ENCODE measurements at places on chromosomes 1 and 21.

GRCh38 chr1:6912518-6912917, 127.3 kb downstream of the CAMTA1 start:
- no peak for DNase-seq

DNA sequence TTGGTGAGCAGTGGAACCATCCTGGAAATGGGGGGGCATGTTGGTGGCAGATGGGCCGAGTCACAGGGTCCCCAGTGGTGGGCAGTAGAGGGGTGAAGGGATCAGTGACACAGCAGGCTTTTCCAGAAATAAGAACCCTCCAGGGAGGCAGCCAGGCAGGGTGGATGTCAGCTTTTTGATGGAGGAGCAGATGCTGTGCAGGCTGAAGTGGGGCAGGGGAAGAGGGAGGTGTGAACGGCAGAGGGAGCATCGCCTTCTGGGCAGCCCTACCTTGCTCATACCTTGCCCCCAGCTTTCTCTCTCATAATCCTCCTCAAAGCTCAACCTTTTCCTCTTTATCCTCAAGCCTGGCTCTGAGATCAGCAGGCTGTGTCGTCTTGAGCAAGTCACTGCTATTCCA, 131.8 kb upstream of the IPO9 start:
- no peak for DNase-seq

- DNase-seq: no peak
Observed at GRCh38 chr1:156359249-156359648, 9.8 kb upstream of the RHBG start.

DNA sequence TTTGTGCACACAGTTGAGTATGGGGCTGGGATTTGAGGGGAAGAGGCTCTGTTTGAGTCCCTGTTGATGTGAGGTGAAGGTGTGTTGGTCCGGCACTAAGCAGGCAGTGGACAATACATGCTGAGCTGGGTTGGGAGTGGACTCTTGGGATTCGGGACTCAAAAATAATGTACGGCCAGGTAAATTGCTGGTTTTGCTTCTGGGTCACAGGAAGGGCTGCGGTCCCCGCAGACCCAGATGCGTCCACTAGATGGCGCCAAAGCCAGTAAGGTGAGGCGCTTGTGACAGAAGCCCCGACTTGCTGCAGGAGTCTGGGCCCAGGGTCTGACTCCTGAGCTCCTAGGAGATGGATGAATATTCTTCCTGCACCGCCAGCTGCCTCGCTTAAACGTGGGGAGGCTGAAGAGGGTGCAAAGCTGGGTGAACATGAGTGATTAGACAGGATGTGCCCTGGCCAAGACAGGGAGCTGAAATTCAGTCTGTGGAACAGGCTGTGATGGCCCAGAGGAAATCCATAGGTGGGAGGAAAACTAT, 61.4 kb downstream of the ACBD3 start:
- peak; percentile 91 for DNase-seq

GRCh38 chr1:21334214-21335087, 44.2 kb upstream of the ECE1 start:
- DNase-seq: peak; percentile 90

DNA sequence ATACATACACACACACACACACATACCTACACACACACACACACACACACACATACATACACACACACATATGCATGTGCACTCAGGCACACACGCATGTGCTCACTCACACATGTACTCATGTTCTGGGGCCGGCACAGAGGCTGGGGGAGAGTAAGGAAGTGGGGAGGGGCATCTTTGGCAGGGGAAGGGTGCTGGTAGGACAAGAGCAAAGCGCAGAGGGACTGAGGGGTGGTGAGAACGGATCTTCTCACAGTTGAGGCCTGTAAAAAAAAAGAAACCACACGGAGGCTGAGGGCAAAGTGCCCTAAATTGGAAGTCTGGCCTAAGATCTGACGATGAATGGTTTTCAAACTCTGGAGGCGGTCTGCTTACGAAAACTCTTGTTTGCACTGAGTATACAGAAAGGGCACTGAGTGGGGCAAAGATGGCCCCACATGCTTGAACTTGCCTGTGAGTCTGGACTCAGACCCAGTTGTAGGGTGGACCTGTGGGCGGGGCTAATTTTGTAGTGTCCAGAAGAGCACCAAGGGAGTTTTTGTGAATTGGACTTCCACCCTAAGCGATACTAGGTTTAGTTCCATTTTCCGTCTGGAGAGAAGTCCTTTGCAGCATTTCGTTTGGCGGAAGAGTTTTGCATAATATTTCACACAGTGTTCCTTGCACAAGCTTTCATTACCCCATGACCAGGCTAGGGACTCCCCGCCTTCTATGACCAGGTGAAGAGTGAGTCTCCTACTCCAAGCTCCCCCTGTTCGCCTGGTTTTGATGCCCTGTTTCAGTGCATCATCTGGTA, 79.3 kb upstream of the LYST start:
- no peak for DNase-seq

DNA sequence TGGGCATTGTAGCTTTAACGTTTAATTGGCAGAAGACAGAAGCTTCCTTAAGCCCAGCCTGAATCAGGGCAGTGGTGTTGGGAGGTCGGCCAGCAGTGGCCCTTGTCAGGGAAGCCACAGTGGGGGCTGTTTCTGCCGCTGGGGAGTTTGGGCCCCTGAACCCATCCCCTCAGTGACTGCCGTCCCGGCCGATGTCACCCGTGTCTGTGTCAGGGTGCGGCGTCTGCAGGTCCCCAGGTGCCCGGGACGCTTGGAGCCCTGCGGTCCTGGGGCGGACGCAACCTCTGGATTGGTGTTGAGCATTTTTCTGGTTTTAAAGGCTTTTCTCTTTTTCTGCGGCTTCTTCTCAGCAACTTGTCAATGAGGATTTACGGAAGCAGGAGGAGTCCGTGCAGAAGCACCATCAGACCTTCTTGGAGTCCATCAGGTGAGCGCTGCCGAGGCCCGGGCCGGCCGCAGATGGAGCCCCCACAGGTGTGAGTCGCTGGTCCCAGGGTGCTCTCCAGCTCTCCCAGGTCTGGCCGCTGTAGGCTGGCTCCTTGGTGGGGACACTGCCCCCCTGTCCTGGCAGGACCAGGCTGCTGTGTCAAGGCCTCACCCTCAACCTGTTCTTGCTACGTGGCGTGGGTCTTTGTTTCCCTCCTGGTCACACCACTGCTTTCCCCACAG, 2.3 kb downstream of the ATAD3C start:
- no peak for DNase-seq

GRCh38 chr1:199010492-199010891, 371.7 kb downstream of the PTPRC start:
- no peak for DNase-seq

- DNase-seq: no peak
Observed at GRCh38 chr1:62487956-62488355, 51.1 kb downstream of the USP1 start.

- no peak for DNase-seq
Observed at GRCh38 chr1:5961601-5962000, 30.6 kb downstream of the NPHP4 start.

- no peak for DNase-seq
Observed at GRCh38 chr1:113694910-113695309, 64.4 kb downstream of the PHTF1 start.

- no peak for DNase-seq
Observed at GRCh38 chr1:181160998-181161870, 72.7 kb downstream of the IER5 start.

DNA sequence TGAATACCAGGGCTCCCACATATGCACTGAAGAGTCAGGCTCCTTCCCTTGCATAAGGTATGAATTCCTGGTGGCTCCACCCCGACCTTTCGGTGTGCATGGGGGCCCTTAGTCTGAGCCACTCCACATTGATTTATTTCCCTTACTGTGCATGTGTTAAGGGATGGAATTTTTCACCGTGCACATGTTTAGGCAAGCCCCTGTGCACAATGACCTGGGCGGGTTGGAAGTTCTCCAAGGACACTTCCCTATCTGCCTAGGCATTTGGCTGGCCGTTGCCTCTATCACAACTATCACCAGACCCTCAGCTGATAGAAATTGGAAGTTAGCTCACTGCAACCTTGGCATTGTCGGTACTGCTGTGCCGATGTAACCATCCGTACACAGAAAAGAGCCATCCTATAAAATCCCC, 9.7 kb downstream of the S100A6 start:
- DNase-seq: no peak

DNA sequence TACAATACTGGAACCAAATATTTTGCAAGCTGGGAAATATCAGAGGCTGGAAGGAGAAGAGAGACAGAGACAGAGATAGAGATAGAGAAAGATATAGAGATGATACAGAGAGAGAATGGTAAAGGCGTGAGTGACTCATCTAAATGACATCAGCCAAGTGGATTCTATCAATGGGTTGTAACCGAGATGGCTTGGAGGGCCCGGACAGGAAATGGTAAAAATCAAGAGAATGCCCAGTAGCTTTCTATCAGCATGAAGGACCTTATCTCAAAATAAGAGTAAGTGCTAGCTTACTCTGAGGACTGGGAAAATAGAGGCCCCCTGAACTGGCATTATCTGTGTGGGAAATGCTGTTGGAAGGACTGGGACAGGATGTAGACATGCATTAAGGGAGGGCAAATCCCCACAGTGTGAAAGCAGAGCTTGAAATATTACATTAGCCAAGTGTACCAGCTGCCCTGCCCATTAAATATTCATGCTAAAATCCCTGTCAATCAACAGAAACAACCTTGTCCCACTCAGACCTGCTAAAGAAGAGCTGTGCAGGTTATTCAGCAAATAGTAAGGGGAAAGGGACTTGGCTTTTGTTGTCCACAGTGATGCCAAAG, 76.6 kb upstream of the ZNF644 start:
- DNase-seq: no peak

DNA sequence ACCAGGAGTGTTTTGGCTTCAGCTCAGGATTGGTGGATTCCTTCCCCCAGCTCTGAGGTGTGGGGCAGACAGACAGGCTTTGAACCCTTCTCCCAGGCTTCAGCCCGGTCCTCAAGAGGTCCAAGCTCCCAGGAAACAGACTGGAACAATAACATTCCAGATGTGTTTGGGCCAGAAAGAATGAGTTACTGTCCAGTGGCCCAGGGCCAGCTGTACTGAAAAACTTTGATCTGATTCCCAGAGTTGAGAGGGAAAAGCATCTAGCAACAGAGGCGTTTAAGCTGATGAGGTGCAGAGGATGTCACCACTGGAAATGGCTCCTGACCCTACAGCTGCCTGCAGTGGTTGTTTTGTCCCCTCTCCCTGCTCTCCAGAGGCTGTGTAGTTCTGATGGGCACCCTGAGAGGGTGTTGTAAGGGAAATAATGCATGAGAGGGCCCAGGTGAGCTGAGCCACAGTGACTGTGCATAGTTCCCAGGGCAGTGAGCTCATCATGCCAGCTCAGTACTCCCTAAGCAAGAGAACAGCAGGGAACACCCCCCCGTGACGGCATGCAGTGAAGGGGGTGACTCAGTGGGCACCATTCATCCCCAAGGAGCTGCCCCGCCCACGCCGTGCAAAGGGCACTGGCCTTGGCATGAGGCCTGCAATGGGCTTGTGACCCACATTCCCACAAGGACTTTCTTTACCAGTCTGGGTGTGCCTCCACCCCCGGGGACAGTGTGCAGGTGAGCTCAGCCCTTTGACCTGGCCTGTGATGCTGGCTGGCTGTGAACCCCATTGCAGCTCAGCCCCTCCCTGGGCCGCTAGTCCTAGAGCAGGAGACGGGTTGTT, 13.8 kb upstream of the SFN start:
- no peak for DNase-seq

DNA sequence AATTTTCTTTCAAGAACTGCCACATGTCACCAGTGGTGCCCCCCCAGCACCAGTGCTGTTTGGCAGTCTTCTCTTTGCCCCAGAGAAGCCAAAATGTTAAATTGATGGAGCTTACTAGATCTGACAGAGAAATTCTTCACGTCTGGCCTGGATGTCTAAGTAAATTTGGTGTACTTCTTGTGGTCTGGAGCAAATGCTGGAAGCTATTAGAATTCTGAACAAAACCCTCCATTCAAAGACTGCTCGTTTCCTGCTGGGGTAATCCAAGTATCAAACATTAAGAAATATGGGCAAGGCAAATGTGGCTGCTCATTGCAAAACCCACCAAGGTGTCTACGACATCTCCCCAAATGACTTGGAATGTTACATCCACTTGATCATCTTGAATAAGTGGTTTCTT, 92.3 kb downstream of the ROR1 start:
- DNase-seq: no peak

GRCh38 chr1:160520999-160521398, 2.1 kb downstream of the SLAMF6 start:
- DNase-seq: no peak

DNA sequence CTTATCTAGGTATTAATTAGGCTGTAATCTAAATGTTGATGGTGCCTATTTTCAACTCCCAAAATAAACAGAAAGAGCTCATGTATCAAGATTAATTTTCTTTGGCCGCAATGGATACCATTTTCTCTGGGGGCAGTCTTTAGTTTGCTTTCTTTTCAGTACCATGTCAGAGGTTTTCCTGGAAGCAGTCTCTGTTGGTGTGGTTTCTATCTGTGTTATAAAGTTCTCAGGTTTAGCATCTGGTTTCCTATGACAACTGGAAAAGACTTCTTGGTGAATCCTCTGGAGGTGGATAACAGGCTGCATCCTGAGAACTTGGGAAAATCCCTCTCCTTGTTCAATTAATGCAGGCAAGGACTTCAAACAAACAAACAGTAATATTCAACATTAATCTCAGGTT, 38.7 kb upstream of the BATF3 start:
- DNase-seq: peak; percentile 26

- DNase-seq: no peak
Observed at GRCh38 chr1:162994921-162995320, 74.2 kb upstream of the RGS4 start.

DNA sequence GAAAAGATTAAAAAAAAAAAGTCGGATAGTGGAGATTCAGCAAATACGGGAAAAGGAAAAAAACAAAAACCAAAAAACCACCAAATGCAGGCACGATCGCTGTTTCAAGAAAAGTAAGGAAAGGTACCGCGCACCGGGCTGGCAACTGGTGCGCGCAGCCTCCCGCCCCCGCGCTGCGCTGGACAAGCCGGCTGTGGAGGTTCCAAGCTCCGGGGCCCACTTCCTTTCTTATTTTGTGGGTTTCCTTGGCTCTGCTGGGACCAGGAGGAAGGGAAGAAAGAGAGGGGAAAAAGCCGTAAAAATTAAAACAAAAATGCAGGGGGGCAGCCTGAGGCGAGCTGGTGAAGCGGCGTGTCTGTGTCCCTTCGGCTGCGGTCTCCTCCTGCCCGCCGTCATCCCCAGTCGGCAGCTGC, 233 bp downstream of the ADAMTS5 start:
- no peak for DNase-seq

DNA sequence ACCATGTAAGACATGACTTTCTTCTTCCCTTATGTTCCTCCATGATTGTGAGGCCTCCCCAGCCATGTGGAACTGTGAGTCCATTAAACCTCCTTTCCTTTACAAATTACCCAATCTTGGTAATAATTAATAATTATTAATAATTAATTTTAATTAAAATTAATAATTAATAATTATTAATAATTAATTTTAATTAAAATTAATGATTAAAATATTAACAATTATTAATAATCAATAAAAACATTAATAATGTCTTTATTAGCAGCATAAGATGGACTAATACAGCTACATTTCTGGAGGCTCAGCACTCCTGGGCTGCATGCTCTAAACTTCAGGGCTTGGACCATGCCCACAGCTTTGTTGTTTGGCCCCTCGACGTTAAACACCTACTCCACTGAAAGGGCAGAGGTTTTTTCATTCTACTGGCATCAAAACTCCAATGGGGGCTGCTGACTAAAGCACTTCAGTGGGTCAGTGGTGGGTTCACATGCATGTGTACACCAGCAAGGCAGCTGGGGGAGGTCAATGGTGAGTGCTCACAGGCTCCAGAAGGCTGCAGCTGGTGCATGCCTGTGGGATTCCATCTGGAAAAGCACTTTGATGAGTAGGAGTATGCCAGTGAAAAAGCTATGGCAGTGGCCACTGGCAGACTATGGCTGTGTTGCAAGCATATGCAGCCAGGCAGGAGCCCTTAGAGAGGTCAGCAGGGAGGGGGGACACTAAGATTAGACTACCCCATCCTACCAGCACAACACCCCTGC, 561.3 kb downstream of the NCAM2 start:
- no peak for DNase-seq

Measured in activated CD4-positive, alpha-beta T cell treated with anti-CD3 and anti-CD28 coated beads, Interleukin-2, amount 10 ng/mL, durations not matched to agents 7 days and 5 days (primary cell).